Activated CD4-positive, alpha-beta T cell treated with anti-CD3 and anti-CD28 coated beads for 48 hours (primary cell): ENCODE measurements at places on chromosomes 3 and 15.
A peak's percentile ranks its signal among the peaks of the same experiment; 100 is the strongest.

DNA sequence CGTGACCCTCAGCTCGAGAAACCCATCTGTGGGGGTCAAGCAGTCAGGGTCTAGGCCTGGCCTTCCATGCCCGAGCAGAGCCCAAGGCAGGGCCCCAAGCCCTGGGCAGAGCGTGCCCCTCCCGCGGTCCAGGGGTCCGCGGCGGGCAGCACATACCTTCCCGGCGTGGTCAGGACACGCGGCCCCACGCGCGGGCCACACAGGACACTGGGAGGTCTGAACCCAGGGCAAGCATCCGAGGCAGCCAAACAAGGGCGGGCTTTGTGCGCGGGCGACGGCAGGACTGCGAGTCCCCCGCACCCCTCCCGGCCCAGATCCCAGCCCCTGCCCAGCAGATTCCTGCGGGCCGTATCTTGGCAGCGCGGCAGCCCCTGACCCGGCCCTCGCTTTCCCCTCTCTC lies 61.6 kb upstream of the ACAN start:
- DNase-seq: no peak

DNA sequence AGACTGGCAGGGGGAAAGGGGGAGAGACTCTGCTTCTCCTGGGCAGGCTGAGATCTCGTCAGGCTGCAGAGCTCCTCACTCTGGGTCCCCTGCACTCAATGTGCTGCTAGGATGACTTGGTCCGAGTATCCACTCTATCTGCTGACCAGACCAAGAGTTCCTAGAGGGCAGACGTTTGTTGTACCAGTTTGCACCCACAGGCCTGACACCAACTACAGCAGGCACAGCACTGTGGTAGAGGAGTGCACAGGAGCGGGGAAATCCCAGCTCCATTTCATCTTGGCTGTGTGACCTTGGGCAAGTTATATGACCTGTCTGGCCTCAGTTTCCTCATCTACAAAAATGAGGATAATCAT lies 29.0 kb downstream of the CCDC12 start:
- DNase-seq: no peak

GRCh38 chr15:48723969-48724368 lies 78.5 kb upstream of the FBN1 start:
- no peak for DNase-seq

- DNase-seq: no peak
These were observed 95.7 kb downstream of the CD47 start for GRCh38 chr3:107994956-107995715.

DNA sequence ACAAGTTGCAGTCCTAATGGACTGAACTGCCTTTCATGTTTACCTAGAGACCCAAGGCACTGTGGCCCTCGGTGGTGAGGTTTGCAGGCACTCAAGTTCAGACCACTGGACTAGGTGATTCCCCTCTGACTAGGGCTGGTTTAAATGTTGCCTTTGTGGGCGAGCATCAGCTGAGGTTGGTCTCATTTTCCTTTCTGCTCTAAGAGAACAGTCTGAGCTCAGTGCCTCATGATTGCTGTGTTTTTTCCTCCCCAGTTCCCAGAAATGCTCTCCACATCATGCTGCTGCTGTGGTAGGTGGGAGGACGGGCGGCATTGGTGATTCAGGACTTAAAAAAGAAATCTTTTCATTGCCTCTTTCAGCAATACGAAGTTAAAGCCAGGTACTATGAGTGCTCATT lies 237.2 kb downstream of the MBNL1 start:
- peak; percentile 54 for DNase-seq
